ENCODE measurements at places on chromosomes 6 and 20. TPM values are rescaled to one million over a fixed set of nuclear protein-coding genes. Genes with fewer than 3 reads are reported as not detected.

- DNase-seq = no peak
Measured at GRCh38 chr20:12317433-12317832, 399.7 kb downstream of the BTBD3 start.

DNA sequence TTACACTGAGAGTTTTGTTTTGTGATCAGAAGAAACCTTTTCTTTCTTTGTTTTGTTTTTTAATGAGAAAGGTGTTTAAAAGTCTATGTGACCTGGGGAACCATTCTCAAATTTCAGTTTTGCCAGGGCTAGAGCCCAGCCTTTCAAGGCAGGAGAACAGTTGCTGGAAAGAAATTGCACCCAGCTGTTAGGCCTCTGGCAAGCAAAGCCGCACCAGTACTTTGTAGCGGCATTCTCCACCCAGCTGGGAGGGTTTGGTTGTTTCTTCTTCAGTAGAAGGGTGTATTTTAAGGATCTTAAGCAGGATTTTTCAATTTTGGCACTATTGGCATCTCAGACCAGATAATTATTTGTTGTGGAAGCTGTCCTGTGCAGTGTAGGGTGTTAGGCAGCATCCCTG lies 16.6 kb upstream of the MAPK13 start:
- DNase-seq = no peak

DNA sequence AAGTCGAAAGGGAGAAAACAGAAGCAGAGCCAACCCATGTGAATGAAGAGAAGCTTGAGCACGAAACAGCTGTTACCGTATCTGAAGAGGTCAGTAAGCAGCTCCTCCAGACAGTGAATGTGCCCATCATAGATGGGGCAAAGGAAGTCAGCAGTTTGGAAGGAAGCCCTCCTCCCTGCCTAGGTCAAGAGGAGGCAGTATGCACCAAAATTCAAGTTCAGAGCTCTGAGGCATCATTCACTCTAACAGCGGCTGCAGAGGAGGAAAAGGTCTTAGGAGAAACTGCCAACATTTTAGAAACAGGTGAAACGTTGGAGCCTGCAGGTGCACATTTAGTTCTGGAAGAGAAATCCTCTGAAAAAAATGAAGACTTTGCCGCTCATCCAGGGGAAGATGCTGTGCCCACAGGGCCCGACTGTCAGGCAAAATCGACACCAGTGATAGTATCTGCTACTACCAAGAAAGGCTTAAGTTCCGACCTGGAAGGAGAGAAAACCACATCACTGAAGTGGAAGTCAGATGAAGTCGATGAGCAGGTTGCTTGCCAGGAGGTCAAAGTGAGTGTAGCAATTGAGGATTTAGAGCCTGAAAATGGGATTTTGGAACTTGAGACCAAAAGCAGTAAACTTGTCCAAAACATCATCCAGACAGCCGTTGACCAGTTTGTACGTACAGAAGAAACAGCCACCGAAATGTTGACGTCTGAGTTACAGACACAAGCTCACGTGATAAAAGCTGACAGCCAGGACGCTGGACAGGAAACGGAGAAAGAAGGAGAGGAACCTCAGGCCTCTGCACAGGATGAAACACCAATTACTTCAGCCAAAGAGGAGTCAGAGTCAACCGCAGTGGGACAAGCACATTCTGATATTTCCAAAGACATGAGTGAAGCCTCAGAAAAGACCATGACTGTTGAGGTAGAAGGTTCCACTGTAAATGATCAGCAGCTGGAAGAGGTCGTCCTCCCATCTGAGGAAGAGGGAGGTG lies 38.7 kb downstream of the ZBTB2 start:
- DNase-seq = no peak

- DNase-seq = no peak
Measured at GRCh38 chr6:53441761-53442160, 93.0 kb upstream of the ELOVL5 start.

DNA sequence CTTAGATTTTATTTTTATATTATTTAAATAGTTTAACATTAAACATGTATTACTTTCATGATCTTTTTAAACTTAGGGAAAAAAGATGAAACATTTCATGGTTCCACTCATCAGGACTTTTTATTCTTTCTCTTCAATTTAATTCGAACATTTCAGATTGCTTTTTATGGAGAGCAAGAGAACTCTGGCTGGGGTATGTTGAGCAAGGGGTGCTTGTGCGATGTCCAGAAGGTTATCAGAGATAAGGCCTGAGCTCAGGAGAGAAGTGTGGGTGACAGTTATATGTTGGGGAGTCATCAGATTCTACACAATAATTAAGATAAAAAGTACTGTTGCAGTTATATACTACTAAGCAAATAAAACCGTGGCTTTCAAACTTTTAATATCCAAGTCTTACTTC lies 37.5 kb downstream of the FKBP5 start:
- no peak for DNase-seq

- no peak for DNase-seq
Measured at GRCh38 chr20:31788578-31788977, 30.6 kb upstream of the MYLK2 start.

DNA sequence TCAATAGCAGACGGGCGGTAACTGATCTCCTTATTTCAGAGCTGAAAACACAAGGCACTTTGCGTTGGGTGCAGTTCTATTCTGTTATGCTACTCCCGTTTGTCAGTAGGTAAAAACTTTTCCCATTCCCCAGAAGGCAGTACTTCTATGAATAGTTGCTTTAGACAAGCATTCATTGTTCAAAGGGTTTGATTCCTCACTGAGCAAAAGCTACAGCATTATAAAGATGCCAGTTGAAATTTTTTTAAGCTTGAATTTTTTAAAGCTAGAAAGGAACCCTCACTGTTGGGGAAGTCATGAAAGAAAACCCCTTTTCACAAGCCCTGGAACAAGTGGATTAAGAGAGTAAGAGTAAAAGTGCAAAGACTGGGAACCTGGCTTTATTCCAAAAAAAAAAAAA lies 42.3 kb downstream of the FUT9 start:
- no peak for DNase-seq

Gene EMILIN3
- total RNA-seq = not detected

Gene DNAH8
- total RNA-seq = not detected

Gene COL11A2
- total RNA-seq = 0.31 TPM

Gene IL17A
- not detected for total RNA-seq
